ENCODE measurements at places on chromosomes 3 and 15.

DNA sequence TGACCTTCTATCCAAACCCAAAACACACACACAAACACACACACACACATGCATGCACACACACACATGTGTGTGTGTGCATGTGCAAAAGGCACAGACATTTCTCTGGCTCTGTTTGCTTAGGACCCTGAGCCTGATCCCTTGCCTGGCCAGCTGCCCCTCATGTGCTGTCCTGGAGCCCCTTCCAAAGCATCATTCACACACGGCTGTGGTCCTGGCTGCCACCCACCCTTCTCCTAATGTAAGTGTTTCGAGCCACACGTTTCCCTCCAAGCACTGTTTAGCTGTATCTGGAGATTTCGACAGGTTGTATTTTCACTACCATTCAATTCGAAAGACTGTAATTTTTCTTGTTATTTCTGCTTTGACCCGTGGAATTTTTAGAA lies 45.8 kb upstream of the KLF13 start:
- DNase-seq = no peak

- no peak for DNase-seq
Observed at GRCh38 chr15:99435113-99435695, 130.6 kb upstream of the MEF2A start.

- DNase-seq = no peak
Observed at GRCh38 chr3:149667576-149667975, 9.8 kb upstream of the WWTR1 start.

- no peak for DNase-seq
Observed at GRCh38 chr3:56308471-56308870, 159.8 kb downstream of the ERC2 start.

DNA sequence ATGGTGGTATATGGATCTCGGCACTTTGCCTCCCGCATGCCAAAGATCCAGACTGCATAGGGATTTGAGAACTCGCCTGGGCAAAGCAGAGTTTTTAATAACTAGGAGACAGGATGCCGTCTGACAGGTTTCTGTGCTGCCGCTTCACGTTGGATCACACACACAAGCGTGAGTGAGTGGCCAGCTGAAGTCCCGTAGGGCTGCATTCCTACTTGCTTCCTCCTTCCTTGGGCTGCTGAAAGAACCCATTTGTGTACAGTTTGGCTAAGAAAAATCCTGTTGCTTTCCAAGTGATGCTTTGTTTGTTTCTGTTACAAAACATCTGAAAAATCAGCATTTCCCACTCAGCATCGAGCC lies 604.3 kb upstream of the CFAP20DC start:
- DNase-seq = no peak

- DNase-seq = no peak
Observed at GRCh38 chr3:128113817-128114794, 9.5 kb downstream of the RUVBL1 start.

DNA sequence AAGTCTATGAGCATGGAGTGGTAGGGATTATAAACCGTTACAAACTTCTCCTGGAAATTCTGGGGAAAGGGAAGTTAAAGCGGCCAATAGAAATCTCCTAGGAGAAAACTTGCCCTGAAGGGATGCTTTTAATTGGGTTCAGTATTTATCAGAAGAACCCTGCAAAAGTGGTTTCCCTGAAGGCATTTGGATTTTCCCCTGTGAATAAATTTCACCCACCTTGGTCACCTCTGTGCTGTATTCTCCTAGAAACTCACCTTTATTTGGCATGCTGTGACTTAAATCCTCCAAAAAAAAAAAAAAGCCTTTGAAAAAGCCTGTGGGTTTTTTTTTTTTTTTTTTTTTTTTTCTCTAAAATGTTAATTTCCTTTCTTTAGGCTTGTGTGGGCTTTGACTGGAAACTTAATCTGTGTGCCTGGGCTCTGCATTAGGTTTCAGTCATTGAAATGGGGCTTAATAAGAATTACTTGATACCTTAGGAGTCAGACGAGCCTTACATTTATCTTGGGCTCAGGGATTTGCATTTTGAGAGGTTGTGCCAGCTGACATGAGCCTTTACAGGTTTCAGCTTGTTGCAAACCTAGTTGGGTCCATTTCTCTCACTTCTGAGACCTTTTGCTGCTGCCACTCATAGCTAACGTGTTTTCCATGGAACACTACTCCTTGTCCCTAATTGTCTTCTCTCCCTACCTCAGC lies 22.0 kb downstream of the TGFBR2 start:
- no peak for DNase-seq

DNA sequence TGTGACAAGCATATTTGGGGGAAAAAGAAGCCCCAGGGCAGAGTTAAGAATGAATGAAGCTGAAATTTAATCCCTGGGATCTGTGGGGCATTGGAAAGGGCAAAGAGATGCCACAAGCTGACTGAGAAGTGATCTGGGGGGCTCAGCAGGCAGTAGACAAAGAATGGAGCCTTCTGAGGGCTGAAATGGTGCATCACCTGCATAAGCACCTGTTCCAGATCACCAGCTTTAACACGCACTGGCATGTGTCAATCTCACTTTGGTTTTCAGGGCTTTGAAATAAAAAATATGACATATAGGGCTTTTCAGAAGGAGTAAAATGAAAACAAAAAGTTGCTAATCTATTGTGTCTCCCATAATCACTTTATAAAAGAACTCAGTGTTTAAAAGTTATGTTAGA lies 210.8 kb upstream of the ARHGEF26 start:
- no peak for DNase-seq

DNA sequence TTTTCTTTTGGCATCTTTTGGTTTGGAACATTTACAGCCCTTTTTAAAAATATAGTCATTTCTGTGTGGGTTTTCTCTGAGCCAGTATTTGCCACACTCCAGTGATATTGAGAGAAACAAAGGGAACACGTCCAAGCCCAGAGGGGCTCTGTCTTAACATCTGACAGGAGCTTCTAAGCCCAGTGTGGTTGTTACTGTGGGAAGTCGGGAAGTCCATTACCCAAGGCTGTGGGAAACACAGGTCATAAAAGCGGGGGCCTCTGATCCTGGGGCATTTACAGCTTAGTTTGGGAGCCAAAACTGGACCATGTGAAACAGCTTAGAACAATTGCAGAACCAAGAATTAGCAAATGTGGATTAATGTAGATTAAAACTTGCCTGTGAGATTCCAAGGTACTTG lies 123.0 kb downstream of the PTPRG start:
- DNase-seq = no peak

GRCh38 chr3:28669870-28670269 lies 321.2 kb upstream of the AZI2 start:
- no peak for DNase-seq

GRCh38 chr3:134326126-134326525 lies 48.1 kb downstream of the AMOTL2 start:
- DNase-seq = no peak

DNA sequence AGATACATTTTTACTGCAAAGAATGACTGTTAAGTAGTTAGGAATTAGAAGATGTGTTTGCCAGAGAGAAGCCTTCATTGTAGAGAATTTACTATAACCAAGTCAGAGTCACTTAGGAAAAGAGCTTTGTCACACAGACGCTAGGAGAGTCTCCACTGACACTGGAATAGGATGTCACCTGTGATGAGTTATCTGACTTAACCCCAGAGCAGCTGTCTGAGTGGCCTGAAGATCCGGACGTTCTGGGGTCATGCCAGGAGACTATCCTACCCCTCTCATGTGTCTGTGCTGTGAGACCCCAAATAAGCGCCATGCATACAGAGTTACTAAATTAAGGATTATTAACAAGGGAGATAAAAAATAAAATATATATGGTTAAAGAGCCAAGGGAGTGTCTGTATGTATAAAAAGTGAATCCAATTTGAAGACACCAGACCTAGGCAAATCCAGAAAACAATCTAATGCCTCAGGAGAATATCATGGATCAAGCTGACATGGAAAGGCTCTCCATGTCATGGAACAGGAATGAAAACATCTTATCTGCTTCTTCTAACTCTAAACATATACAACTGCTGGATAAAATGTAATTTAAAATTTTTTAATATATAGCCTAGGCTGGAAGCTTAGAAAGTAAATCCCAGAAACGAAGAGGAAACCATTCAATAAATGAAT lies 43.5 kb downstream of the ITGB5 start:
- no peak for DNase-seq

DNA sequence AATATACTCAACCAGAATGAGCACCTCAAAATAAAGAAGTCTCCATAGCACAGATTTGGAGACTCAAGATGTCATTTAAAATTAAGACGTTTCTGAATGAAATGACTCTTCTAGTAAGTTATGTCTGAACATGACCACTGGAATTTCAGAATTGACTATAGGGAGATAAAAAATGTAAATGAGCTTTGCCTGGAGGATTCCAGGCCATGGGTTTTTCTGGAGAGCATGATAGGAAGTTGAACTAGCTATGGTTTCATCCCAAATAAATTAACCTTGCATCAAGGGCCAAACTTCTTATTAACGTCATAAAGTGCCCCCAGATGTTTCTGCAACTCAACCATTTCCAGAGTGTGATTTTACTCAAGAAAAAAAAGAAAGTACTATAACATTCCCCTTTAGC lies 222.6 kb upstream of the NR2F2 start:
- no peak for DNase-seq

DNA sequence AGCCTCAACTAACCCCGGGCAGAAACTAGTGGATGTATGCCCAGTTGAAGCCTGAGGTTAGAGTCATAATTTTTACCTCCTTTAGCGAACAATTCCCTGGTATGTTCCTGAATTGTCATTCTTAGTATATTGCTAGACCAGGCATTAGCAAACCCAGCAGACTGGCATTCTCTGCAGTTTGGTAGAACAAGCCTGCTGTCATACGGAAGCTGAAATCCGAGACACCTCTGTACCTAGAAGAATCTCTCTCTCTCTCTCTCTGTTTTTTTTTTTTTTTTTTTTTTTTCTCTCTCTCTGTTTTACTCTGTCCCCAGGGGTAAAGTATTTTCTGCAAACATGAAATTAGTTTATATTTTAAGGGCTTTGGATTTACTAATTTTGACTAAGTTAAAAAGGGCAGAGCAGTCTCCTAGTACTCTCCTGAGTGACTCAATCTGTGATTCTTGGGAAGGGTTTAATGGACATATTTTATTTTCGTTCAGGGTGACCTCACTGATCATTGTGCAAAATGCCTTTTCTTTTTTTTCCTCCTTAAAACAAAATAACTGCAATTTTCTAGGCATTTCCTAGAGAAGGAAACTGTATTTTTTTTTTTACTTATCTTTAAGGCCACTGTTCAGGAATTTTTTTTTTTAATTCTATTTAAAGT lies 133.6 kb upstream of the ICE2 start:
- DNase-seq = no peak

- no peak for DNase-seq
Observed at GRCh38 chr3:126317029-126317996, 39.9 kb downstream of the KLF15 start.

GRCh38 chr15:55587321-55588069 lies 650 bp downstream of the PYGO1 start:
- peak; percentile 33 for DNase-seq

DNA sequence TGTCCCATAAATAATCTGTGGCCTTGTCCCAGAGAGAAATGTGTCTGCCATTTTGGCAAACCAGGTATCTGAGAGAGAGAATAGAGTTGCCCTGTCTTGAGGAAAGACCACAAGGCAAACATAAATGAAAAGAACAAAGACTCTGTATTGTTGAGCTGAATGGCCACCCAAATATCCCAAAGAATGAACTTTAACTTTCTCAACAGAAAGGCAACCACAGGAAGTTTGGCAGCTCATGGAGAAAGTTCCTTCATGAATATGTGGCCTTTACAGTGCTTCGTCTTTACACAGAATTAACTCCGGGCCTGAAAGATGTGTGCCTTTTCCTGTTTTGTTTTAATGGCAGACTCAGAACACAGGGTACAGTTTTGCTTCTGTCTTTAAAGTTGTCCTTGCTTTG lies 41.4 kb upstream of the THBS1 start:
- DNase-seq = no peak

- no peak for DNase-seq
Observed at GRCh38 chr15:70974004-70974832, 81.6 kb downstream of the LRRC49 start.

- no peak for DNase-seq
Observed at GRCh38 chr3:108525256-108525655, 14.9 kb upstream of the MYH15 start.

DNA sequence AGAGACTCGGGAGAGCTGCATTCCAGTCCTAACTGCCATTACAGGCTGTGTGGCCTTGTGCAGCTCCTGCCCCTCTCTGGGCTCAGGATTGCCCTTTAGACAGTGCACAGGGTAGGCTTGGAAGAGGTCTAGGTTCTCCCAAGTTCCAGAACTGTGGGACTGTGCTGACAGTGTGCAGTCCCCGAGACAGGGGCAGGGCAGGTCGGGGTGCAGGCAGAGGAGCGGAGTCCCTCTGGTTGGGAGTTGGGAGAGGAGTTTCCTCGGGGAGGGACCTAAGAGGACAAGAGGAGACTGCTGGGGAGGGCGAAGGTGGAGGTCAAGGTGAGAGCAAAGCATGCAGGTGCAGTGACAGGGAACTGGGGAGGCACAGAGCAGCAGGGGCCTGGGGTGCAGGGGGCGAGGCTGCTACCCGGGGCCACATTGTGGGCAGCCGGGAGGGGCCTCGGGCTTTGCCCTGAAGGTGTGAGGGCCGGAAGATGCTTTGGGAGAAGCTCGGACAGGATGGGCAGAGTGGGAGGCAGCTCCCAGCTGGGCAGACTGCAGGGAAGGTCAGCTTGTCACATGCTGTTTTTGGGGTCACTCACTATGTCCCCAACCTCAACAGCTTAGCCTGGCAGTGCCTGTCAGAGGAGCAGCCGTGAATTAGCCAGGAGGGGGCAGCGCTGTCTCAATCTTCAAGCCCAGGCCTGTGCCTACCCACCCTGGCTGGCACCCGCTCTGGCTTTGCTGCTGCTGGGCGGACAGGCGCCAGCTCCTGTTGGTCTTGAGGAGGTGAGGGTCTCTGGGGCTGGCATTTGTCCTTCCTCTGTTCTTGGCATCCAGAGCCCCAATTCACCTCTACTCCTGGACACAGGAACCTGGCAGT lies 15.4 kb upstream of the CSPG4 start:
- peak; percentile 68 for DNase-seq
